Cerebellar cortex (tissue), 1 donor: ENCODE measurements at places on chromosomes 2 and 18.
A peak's percentile ranks its signal among the peaks of the same experiment; 100 is the strongest.

- no peak for DNase-seq
Observed at GRCh38 chr2:197088694-197089093, 162.2 kb upstream of the PGAP1 start.

GRCh38 chr2:46010925-46011490, 286.2 kb upstream of the EPAS1 start:
- peak; percentile 52 for DNase-seq

DNA sequence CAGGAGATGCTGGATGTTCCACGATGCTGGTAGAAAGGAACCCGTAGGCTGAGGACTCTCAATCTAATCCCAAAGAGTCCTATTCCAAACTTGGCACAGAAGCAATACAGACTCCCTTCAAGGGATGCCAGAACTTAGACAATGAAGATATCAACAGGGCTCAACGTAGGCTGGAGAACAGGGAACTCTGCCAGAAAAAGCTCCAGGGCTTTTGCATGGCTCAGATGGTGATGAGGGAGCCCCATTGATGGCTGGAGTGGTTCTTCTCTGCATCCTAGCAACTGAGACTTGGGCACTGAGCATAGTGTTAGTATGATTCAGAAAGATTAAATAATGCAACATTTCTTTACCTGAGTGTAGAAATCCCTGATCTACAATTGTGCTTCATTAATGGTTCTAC, 117.2 kb upstream of the NCK2 start:
- DNase-seq = peak; percentile 31

GRCh38 chr2:43455731-43456642, 139.9 kb downstream of the THADA start:
- DNase-seq = no peak

- no peak for DNase-seq
Observed at GRCh38 chr2:148292431-148292830, 271.5 kb downstream of the MBD5 start.

DNA sequence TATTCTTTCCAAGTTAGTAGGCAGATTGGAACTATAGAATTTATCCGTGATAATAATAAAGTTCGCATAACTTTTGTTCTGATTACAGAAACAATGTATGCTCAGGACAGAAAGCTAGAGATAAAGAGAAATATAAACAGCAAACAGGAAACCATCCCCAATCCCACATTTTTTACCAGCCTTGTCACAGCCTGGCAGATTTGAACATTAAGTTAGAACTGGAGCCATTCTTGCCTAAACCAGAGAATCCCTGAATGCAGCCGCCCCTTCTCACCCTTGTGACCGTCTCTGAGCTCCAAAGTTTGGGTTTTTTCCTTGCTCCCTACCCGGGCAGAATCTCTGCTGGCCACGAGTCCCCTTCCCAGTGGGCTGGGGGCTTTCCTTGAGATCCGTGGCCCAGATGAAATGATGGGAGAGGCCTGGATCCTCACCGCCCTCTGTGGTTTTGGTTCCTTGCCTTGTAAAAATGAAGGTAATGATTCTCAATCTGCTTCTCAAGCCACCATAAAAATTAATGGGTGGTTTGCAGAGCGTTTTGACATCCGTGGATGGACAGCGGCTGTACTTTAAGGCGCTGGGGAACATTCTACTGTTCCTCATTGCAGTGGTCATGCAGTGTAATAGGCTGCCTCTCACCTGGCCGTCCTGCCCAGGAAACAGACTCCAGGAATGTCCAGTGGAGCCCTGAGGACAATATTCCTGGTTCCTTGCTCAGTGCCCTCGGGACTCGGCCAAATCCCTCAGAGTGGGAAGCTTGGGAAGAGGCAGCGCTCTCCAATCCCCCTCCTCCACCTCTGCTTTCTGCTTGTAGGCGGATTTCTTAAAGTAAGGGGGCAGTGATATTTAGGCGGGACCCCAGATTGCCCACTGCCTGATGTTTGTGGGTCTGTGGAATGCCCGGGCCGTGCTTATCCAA, 1.6 kb downstream of the SH3BP4 start:
- DNase-seq = no peak

- DNase-seq = no peak
Observed at GRCh38 chr2:196275646-196276352, 104.4 kb upstream of the STK17B start.

- DNase-seq = peak; percentile 77
Observed at GRCh38 chr18:12659904-12660605, 2.1 kb upstream of the SPIRE1 start.

DNA sequence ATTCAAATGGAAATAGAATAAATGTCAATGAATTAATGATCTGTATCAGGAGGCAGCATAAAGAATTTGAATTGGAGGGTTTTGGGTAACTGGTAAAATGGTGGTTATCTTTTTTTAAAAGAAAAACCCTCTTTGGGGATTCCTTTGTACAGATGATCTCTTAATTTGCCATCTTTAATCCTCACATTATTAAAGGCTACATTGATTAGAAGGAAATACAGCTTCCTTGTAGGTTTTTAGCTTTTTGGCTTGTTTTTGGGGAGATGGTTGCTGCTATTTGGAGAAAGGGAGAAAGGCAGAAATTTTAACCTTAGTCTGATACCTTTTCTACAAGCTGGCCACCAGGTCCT, 600 bp upstream of the MAPRE2 start:
- DNase-seq = no peak

GRCh38 chr18:45666006-45666405, 50.7 kb downstream of the SLC14A2 start:
- no peak for DNase-seq

- no peak for DNase-seq
Observed at GRCh38 chr2:24222946-24223345, 48.1 kb downstream of the FAM228A start.

DNA sequence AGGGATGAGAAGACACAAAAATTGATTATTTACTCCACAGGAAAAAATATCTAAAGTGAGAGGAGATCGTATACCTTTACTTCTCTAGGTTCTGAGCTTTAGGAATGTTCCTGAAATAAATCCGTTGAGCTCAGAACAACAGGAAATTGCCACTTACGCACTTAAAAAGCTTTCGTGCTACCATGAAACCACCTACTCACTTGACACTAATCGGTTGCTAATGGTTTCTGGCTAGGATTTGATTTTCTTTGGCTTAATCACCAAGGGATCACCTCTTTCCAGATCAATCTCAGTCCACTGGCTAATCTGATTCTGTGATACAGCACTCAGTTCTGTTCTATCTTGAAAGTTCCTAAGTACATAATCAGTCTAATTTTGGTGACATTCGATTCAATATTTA, 419.6 kb downstream of the DLGAP1 start:
- no peak for DNase-seq

DNA sequence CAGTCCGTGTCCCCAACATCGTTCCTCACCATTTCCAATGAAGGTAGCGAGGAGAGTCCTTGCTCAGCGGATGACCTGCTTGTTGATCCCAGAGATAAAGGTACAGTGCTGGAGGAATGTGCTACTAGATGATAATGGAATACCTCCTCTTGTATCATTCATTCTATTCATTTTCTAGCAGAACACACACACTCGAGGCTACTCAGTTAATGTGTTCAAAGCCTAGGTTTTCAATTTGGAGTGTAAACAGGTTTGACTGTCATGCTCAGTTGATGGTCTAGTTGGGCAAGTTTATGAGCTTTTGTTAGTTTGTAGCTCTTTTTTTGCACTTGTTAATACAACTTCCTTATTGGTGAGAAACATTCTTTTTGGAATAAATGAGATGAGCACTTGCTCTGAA, 114.2 kb downstream of the ICA1L start:
- no peak for DNase-seq

- no peak for DNase-seq
Observed at GRCh38 chr18:13259701-13260100, 41.1 kb downstream of the LDLRAD4 start.

- DNase-seq = no peak
Observed at GRCh38 chr2:42183775-42184174, 14.6 kb downstream of the EML4 start.

- no peak for DNase-seq
Observed at GRCh38 chr2:190235551-190236075, 84.0 kb downstream of the HIBCH start.

- no peak for DNase-seq
Observed at GRCh38 chr18:3626929-3627458, 177.0 kb downstream of the TGIF1 start.

- DNase-seq = no peak
Observed at GRCh38 chr2:217816396-217816869, 186.4 kb downstream of the TNS1 start.

GRCh38 chr2:160028431-160029269, 33.8 kb downstream of the PLA2R1 start:
- peak; percentile 40 for DNase-seq
